Heart right ventricle (tissue), 16 donors: ENCODE measurements at places on chromosomes 6 and 20. TPM values are rescaled to one million over a fixed set of nuclear protein-coding genes. Genes with fewer than 3 reads are reported as not detected.

DNA sequence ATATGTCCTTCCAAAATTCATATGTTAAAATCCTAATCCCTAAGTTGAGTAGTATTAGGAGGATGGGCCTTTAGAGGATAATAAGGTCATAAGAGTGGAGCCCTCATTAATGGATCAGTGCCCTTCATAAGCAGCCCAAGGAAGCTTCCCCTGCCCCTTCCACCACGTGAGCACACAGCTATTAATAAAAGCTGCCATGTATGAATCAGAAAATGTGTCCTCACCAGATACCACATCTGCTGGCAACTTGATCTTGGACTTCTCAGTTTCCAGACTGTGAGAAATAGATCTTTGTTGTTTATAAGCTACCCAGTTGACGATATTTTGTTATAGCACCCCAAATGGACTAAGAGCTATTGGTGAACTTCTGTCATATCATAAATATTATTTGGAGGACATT lies 207.7 kb upstream of the HDDC2 start:
- no peak for DNase-seq

DNA sequence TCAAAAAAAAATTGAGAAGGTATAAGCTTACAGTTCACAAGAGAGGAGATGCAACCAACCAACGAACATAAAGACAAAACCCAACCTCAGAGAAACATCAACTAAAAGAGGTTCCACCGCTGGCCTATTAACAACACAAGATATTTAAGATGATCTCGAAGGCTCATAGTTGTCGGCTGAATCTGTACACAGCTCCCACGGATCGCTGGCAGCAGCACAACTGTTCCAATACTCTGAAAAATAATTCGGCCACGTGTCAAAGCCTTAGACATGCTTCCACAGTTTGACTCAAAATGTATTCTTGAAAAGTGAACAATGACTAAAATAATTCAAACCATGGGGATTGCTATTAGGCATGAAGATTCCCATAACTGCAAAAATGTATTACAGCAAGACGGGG lies 13.7 kb downstream of the EXOC2 start:
- DNase-seq, result no peak

LAMA4 gene
- 92.5 TPM for polyA plus RNA-seq

DNA sequence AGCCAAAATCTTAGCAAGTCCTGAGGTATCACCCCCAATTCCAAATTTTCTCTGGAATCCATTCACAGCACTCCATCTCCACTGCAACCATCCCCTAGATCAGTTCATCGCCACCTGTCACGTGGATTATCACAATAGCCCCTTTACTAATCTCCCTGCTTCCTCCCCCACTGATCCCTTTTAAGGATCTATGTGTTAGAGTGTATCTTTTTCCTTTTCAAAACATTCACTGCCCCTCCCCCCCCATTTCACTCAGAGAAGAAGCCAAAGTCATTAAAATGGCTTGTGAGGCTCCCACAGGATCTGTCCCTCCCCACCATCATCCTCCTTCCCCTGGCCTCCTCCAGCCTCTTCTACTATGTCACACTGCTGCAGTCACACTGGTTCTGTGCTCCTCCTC lies 18.4 kb upstream of the SPAG4 start:
- DNase-seq, result no peak

DNA sequence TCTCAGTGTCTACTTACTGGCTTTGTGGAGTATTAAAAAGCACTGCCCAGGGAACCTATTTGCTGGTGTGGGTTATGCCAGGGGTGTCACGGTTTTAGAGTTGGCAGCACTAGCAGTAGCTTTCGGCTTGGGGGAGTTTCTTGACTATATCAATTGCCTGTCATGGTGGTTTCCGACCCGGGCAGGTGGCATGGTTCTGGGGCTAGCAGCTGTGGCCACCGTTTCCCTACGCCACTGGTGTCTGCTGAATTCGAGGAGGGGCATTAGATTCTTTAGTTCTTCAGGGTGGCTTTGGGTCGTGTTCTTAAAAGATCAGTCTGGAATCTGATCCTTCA lies 55.6 kb upstream of the FOXC1 start:
- no peak for DNase-seq

DNA sequence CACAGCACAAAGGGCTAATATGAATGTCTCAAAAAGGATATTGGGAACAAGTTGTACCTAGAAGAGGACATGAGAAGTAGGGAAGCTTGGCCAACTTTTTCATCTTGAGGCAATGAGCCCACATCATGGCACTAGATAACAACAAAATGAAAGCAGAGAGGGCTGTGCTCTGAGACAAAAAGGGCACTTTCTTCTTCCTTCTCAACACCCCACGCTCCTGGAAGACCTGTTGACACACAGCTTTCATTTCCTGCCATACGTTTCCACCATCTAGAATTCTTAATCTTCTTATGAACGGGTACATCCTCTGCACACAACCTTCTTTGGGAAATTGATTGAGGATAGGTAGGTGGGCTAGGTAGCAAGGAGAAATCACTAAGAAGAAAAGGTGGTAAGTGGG lies 187.8 kb upstream of the STXBP5 start:
- no peak for DNase-seq

DNA sequence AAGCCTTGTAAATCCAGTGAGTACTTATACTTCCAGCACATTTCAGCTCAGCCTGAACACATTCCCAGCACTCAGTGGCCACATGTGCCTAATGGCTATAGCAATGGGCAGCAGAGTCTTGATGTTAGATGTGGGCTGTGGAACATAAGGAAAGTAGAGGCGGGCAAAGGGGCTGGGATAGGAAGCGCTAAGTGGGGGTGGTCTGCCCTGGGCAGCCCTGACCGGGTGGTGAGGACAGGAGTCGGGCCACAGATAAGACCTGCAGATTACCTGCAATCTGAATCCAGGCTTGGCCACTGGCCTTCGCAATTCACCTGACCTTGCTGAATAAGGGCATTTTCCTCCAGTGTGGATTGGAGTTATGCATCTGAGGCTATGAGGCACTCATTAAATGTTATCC lies 11.1 kb upstream of the HMGA1 start:
- DNase-seq, result no peak

DNA sequence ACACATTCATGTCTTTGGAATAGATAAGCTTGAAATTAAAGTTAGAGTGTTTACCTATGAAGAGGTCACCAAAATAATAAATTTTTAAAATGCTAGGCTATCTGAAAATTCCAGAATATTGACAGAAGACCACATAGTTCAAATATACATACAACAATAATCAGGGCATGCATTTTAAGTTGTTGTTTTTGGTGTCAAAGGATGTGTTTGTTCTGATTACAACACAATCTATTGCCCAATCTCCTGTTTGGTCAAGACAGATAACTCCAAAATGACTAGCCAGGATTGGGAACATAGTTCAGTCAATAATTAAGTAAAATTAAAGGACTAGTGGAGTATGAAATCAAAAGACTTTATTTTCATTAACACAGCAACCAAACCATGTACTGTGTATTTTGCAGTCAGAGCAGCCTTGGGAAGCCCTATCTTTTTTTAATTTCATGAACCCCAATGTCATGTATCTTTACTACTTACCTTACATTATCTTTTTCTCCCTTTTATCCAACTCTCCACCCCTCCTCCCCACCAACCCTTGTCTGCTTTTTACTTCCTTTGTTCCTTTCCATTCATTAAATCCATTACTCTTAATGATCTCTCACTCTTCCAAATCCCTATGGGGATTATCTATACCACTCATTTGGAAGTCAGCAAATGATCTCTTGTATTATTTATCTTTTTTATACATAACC lies 111.2 kb downstream of the CDK19 start:
- DNase-seq, result no peak

ELOVL4 gene
- 0.35 TPM for polyA plus RNA-seq

- DNase-seq, result peak; percentile 16
Measured at GRCh38 chr6:17281497-17282481, 628 bp downstream of the RBM24 start.

SPAG4 gene
- polyA plus RNA-seq, result 4.4 TPM

GRCh38 chr6:73314577-73315492 lies 39.2 kb downstream of the DPPA5 start:
- DNase-seq, result no peak

UFL1 gene
- 9.0 TPM for polyA plus RNA-seq

DNA sequence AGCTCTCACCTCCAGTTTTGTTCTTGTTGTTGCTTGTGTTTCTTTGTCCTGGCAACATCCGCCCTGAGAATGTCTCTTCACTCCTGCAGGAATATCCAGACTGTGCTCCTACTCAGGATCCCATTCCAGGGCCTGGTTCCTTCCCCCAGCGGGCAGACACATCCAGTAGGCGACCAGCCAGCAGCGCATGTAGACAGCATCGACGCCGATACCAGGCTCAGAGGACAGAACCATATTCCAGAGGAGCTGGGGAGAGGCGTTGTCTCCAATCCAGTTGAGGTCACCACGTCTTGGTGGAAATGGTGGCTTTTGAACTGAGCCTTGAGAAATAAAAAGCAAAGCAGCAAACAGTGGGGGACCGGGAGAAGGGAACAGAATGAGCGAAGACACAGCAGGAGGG lies 114.6 kb upstream of the THBS2 start:
- DNase-seq, result no peak

FOXS1 gene
- polyA plus RNA-seq, result 7.5 TPM

DNA sequence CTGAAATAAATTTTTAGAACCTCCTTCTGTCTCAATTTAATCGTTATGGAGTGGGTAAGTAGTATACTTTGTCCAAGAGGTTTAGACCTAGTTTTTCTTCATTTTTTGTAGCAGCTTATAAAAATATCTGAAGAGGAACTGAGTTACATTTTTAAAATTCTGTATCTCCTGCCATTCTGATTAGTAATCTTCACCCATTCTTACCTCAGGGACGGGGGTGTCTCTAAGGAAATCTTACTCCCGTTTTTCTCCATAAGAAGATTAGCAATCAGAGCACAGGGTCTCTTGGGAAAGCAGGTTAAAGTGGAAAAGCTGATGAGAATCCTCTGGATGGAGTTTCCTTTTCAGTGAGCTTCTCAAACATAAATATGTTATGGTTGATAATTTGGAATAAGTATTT lies 259.3 kb upstream of the FAM83B start:
- no peak for DNase-seq

CD2AP gene
- polyA plus RNA-seq, result 5.8 TPM

SEC23B gene
- 2.6 TPM for polyA plus RNA-seq

GRCh38 chr6:159461266-159461665 lies 231.8 kb downstream of the SOD2 start:
- DNase-seq, result no peak

KIAA1755 gene
- polyA plus RNA-seq, result 2.9 TPM

GFRAL gene
- not detected for polyA plus RNA-seq

DNA sequence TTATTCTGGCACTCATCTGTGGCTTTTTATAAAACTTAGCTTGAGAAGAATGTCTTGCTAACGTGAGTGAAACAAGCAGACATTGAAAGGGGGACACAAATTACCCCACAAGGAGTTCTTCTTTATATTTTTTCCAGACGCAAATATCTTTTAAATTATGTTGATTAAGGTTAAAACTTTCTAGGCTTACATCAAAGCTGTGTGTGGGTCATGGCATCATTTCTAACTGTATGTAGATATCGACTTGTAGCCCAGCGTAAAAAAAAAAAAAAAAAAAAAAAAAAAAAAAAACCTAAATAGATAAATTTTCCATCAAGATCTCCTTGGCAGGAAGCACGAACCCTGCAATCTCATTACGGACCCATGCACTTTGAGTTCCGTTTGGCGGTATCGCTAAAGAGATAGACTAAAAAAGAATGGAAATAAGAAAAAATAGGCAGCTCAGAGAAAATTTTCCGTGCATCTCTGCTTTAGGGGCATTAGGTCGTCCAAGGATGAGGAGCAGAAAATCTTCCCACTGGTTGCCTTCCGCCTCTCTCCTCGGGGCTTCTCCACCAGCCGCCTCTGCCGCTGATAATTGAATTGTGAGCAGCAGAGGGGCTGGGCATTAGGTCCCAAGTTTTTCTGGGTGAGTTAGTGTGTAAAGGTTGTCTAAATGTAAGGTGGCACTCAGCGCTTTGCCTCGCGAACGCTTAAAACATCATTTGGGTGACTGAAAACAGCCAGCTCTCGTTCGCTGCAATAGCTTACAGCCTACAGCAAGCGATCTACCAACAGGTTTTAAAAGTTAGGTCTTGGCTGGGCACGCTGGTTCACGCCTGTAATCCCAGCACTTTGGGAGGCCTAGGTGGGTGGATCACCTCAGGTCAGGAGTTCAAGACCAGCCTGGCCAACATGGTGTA lies 194.0 kb downstream of the TRIM27 start:
- DNase-seq, result no peak

GRCh38 chr20:50378170-50379000 lies 131.8 kb upstream of the PTPN1 start:
- no peak for DNase-seq
